ENCODE measurements at places on chromosomes 4 and X. TPM values are rescaled to one million over a fixed set of nuclear protein-coding genes. Genes with fewer than 3 reads are reported as not detected.

STPG2 gene
- total RNA-seq, result 0.61 TPM

SUPT20HL1 gene
- total RNA-seq, result not detected

HTR2C gene
- not detected for total RNA-seq

WDR44 gene
- 14.1 TPM for total RNA-seq

GRCh38 chrX:111646515-111646914, 34.5 kb upstream of the ALG13 start:
- no peaks in the 10 kb centered on the region for H3K4me1 ChIP-seq
- H3K4me3 ChIP-seq, result no peak overlapping the region
- no peak overlapping the region for H3K27ac ChIP-seq
- no peaks in the 10 kb centered on the region for H3K36me3 ChIP-seq

DNA sequence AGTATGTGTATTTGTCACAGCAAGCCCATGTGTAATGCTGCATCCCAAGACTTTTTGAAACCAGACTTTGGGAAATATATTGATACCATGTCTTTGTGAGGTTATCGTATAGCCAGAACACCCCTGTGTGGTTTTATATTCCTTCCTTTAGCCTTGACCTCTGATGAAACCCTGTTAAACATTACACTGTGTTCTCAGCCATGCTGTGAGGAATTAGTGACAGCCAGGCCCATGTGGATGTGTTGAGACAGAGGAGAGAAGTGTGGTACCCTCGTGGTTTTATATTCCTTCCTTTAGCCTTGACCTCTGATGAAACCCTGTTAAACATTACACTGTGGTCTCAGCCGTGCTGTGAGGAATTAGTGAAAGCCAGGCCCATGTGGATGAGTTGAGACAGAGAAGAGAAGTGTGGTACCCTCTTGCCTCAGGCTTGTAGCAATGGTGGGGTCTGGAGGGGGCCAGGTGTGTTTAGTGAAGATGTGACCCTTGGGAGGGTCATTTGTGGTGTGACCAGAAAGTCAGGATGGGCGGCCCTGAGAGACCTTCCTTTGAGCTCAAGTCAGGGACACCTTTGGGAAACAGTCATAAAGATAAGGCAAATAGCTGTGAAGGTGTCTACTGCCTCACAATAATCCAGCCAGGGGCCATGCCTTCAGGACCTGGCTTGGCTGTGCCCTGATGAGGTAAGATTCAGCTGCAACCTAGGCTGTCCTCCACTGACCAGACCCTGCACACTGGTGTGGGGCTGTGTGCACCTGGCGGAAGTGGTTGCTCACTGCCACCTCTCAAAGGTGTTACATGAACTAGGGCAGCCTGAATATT, 110.0 kb downstream of the IRF2 start:
- no peaks in the 10 kb centered on the region for H3K27me3 ChIP-seq
- no peaks in the 10 kb centered on the region for H3K36me3 ChIP-seq
- no peak for DNase-seq
- peaks cover 6% of the 10 kb centered on the region for H3K4me1 ChIP-seq

DNA sequence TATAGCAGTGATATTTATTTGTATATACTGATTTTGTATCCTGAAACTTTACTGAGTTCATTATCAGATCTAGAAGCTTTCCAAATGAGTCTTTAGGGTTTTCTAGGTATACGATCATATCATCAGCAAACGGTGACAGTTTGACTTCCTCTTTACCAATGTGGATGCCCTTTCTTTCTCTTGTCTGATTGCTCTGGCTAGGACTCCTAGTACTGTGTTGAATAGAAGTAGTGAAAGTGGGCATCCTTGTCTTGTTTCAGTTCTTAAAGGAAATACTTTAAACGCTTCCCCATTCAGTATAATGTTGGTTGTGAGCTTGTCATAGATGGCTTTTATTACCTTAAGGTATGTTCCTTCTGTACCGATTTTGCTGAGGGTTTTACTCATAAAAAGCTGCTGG, 37.5 kb downstream of the CBR4 start:
- H3K27me3 ChIP-seq, result no peaks in the 10 kb centered on the region
- no peaks in the 10 kb centered on the region for H3K4me1 ChIP-seq
- no peak for DNase-seq
- no peak overlapping the region for H3K4me3 ChIP-seq
- H3K36me3 ChIP-seq, result no peaks in the 10 kb centered on the region
- no peak overlapping the region for H3K27ac ChIP-seq

DNA sequence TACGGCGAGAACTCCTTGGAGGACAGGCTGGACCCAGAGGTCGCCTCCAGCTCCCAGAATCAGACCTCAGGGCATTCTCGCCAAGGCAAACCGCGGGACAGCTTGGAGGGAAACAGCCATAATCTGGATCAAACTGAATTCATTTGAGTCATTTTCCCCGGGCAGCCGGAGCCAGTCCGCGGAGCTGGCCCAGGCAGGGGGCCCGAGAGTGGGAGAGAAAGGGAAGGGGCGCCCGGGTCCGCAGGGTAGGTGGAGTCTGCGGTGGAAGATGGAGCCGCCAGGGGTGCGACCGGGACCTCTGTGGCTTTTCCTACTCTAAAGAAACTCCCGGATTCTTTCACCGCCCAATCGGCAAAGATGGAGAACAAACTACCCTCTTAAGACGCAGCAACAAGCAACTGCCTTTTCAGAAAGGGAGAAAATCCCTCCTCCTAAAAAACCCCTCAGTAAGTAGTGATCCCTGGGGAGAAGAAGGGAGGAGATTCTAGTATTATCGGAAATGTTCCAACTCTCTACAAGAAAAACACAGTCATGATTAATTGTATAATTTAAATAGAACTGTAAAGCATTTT, 5.2 kb downstream of the NKX3-2 start:
- no peaks in the 10 kb centered on the region for H3K36me3 ChIP-seq
- no peak overlapping the region for H3K4me3 ChIP-seq
- no peak for DNase-seq
- H3K27ac ChIP-seq, result no peak overlapping the region

DNA sequence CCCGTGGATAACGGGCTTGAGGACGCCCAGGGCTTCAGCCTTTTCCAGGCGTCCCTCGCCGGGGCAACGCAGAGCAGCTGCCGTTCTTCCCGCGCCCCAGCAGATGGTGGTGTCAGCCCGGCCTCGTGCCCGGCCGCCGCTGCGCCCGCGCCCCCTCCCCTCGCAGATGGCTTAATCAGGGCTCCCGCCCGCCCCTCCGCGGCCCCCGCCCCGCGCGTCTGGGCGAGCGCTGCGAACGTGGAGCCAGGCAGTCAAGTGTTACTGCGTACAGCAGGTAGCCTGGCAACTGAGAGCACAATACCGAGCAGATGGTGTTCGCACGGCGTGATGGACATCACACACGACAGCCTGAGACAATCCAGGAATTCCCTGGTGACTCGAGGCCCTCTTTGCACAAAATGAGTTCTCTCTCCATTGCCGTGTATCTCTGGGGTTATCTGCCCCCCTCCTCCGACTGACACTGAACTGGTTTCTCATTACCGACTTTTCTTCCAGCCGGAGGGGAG, 69.3 kb downstream of the MGST2 start:
- H3K4me1 ChIP-seq, result peaks cover 6% of the 10 kb centered on the region
- H3K27me3 ChIP-seq, result no peaks in the 10 kb centered on the region
- H3K4me3 ChIP-seq, result peak overlapping the region; percentile 28
- DNase-seq, result peak; percentile 35
- H3K36me3 ChIP-seq, result no peaks in the 10 kb centered on the region

GRCh38 chrX:152927858-152928760, 30.2 kb downstream of the ZNF185 start:
- no peak for DNase-seq
- H3K4me3 ChIP-seq, result no peak overlapping the region
- no peak overlapping the region for H3K27ac ChIP-seq
- no peaks in the 10 kb centered on the region for H3K36me3 ChIP-seq
- no peaks in the 10 kb centered on the region for H3K27me3 ChIP-seq

- no peaks in the 10 kb centered on the region for H3K36me3 ChIP-seq
- H3K4me1 ChIP-seq, result no peaks in the 10 kb centered on the region
- H3K27ac ChIP-seq, result no peak overlapping the region
- H3K27me3 ChIP-seq, result no peaks in the 10 kb centered on the region
- no peak overlapping the region for H3K4me3 ChIP-seq
Measured at GRCh38 chr4:169063441-169063840, 53.4 kb upstream of the CBR4 start.

GRCh38 chrX:70398899-70399298, 24.2 kb upstream of the GDPD2 start:
- H3K36me3 ChIP-seq, result peaks cover 9% of the 10 kb centered on the region

All from MCF 10A (cell line).